ENCODE measurements at places on chromosomes 12 and 14. TPM values are rescaled to one million over a fixed set of nuclear protein-coding genes. Genes with fewer than 3 reads are reported as not detected.

The DPF3 gene
- total RNA-seq, result 1.6 TPM

The CNOT2 gene
- total RNA-seq, result 105 TPM

The ADGRD1 gene
- total RNA-seq, result 0.04 TPM

The XPOT gene
- total RNA-seq, result 127 TPM

The GPD1 gene
- total RNA-seq, result 0.53 TPM

The CYP46A1 gene
- not detected for total RNA-seq

The RNU4-1 gene
- under 0.01 TPM for total RNA-seq

The PRKCH gene
- total RNA-seq, result 28.3 TPM

The TM7SF3 gene
- total RNA-seq, result 75.0 TPM

The GNB3 gene
- total RNA-seq, result 0.60 TPM

The JPH4 gene
- total RNA-seq, result not detected

The TAS2R30 gene
- 3.0 TPM for total RNA-seq

The PLBD1 gene
- total RNA-seq, result not detected

The CLEC9A gene
- total RNA-seq, result not detected

The NOS1 gene
- total RNA-seq, result not detected

The SOAT2 gene
- total RNA-seq, result not detected

The SYCP3 gene
- total RNA-seq, result 0.08 TPM

The MEG3 gene
- not detected for total RNA-seq

The ERBB3 gene
- total RNA-seq, result 156 TPM

The HOXC4 gene
- 2.3 TPM for total RNA-seq

Measured in A375 (cell line).